ENCODE measurements at places on chromosomes 1 and 21. TPM values are rescaled to one million over a fixed set of nuclear protein-coding genes. Genes with fewer than 3 reads are reported as not detected.

Gene ADAMTS4
- 2.4 TPM for total RNA-seq

Gene SLFNL1
- 96.8 TPM for total RNA-seq

Gene SDHC
- total RNA-seq = 84.2 TPM

Gene PROX1
- total RNA-seq = 4.2 TPM

Gene DDR2
- 9.2 TPM for total RNA-seq

Gene FNDC10
- total RNA-seq = 54.0 TPM

Gene JUN
- total RNA-seq = 67.8 TPM

Gene VASH2
- 9.5 TPM for total RNA-seq

Gene ASAP3
- 43.1 TPM for total RNA-seq

Gene HTR6
- total RNA-seq = 0.68 TPM

Gene AIRE
- 0.68 TPM for total RNA-seq

Gene ECM1
- total RNA-seq = 5.0 TPM

Gene ROR1
- total RNA-seq = 5.1 TPM

Gene PGM1
- total RNA-seq = 23.2 TPM

Gene PLK3
- 17.2 TPM for total RNA-seq

Gene MARCKSL1
- 288 TPM for total RNA-seq

Gene SLC25A33
- 16.3 TPM for total RNA-seq

Gene MPZ
- 4.2 TPM for total RNA-seq

Gene CCDC27
- total RNA-seq = 10.6 TPM

Gene RNASEL
- 5.4 TPM for total RNA-seq

Gene ADPRS
- total RNA-seq = 84.4 TPM

Gene SPRR4
- total RNA-seq = 0.81 TPM

Gene CEPT1
- 63.2 TPM for total RNA-seq

Gene LORICRIN
- 0.31 TPM for total RNA-seq

Gene NBPF26
- 31.7 TPM for total RNA-seq

Gene GUCA2A
- total RNA-seq = not detected

Gene PLPP3
- total RNA-seq = 41.5 TPM

Gene ENO1
- total RNA-seq = 310 TPM

Gene IL10
- 1.4 TPM for total RNA-seq

Gene LCE3E
- not detected for total RNA-seq

Gene RASAL2
- total RNA-seq = 41.7 TPM

Gene SLC6A17
- total RNA-seq = 4.5 TPM

Gene CCDC185
- 29.8 TPM for total RNA-seq

Gene FCRL6
- total RNA-seq = not detected

Gene SLC50A1
- 25.2 TPM for total RNA-seq

Gene FAM72B
- 4.9 TPM for total RNA-seq

Gene SOX13
- 29.1 TPM for total RNA-seq

Gene AMPD1
- 0.12 TPM for total RNA-seq

Gene GBP1
- 19.1 TPM for total RNA-seq

Gene A3GALT2
- total RNA-seq = 0.87 TPM

Gene KCNE2
- 0.37 TPM for total RNA-seq

Gene TMEM82
- total RNA-seq = not detected

Gene ADORA3
- 2.8 TPM for total RNA-seq

Gene KTI12
- 15.7 TPM for total RNA-seq

Gene NBPF10
- 5.6 TPM for total RNA-seq

Gene SPRR2D
- total RNA-seq = 0.56 TPM

Gene PLA2G2F
- not detected for total RNA-seq

Gene UBE2J2
- total RNA-seq = 133 TPM

Gene OR2AK2
- 0.74 TPM for total RNA-seq

Gene PCSK9
- 1.1 TPM for total RNA-seq

Gene FCRLB
- 0.68 TPM for total RNA-seq

Data from testis (tissue), 5 donors.